ENCODE measurements at places on chromosomes 13 and 19. TPM values are rescaled to one million over a fixed set of nuclear protein-coding genes. Genes with fewer than 3 reads are reported as not detected.

- DNase-seq, result no peak
Measured at GRCh38 chr13:72805676-72806346, 23.9 kb downstream of the PIBF1 start.

DNA sequence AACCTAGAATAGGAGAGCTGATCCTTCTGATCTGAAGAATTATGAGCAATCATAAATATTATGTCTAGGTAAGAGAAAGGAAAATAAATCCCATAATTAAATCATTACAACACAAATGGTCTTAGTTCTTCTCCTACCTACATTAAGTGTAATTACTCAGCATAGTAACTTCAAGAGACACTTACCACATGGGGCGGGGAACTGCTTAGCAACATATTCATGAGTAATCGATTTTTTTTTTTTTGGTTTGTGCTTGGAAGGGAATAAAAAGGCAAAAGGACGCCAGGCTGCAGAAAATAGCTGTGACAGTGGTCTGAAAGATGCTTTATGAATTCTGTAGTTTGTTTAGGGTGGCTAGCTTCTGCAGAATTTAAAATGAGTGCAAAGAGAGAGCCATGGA, 103.3 kb upstream of the HTR2A start:
- no peak for DNase-seq

DNA sequence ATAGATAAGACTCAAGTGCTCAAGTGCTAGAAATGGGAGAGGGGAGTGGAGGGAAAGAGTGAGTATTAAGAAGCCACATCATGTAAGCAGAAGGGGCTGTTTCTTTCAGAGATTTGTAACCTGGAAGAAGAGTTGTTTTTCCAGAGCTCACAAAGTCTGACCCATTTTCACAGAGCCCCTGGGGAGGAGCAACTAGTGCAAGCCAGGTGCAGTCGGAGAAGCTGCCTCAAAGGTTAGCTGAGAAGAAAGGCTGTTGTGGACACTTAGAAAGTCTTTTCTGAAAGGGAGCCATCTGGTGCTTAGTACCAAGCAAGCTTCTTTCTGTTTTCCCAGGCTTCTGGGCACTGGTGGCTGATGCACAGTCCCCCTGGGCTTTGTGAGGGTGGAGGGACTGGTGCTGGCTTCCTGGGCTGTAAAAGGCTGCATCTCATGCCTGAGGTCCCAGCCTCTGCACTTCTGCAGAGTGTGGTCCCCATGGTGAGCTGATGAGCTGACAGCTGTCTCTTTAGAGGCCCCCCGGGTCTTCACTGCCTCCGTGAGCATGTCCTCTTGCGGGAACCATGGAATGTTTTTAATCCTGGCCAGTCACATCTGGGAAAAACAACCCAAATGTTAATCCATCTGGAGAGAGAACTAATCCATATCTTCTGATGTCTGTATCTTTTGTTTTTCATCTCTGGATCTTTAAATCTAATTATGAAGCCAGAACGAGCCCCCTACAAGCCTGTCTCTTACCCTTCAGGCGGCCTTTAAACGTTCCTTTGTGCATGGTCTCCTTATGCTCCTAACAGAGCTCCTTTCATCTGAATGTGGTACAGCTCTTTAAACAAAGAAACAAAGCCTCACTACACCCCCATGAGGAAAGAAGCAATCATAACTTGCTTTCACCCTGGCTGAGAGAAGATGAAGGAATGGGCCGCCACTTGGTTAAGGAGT, 40.2 kb downstream of the OLFM4 start:
- DNase-seq, result no peak

HCST gene
- 1.6 TPM for total RNA-seq

CEACAM5 gene
- not detected for total RNA-seq

- DNase-seq, result no peak
Measured at GRCh38 chr13:37383856-37384370, 214.7 kb downstream of the POSTN start.

SIGLECL1 gene
- total RNA-seq, result not detected

DNA sequence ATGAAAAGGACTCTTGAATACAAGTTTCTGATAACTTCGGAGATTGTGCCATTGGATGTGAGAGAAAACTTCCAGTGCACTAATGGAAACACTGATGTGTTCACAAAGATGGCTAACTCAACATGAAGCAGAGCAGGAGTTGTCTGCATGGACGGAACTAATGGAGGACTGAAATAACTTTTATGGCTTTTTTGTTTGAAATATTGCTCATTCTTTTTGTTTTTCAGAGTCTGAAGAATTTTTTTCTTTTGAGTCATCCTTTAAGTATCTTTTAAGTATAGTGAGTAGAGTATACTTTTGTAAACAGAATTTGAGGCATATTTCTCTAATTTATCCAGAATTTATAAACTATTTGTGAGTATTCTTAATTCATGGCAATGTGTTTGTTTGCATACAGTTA, 25.7 kb downstream of the CRYL1 start:
- DNase-seq, result no peak

TGFB1 gene
- total RNA-seq, result 5.5 TPM

- DNase-seq, result no peak
Measured at GRCh38 chr19:55648585-55649267, 714 bp downstream of the CCDC106 start.

ONECUT3 gene
- total RNA-seq, result 41.9 TPM

GRCh38 chr19:42003506-42004294, 9.7 kb upstream of the ATP1A3 start:
- DNase-seq, result no peak

GRCh38 chr13:37534181-37534580, 64.4 kb downstream of the POSTN start:
- DNase-seq, result no peak

DNA sequence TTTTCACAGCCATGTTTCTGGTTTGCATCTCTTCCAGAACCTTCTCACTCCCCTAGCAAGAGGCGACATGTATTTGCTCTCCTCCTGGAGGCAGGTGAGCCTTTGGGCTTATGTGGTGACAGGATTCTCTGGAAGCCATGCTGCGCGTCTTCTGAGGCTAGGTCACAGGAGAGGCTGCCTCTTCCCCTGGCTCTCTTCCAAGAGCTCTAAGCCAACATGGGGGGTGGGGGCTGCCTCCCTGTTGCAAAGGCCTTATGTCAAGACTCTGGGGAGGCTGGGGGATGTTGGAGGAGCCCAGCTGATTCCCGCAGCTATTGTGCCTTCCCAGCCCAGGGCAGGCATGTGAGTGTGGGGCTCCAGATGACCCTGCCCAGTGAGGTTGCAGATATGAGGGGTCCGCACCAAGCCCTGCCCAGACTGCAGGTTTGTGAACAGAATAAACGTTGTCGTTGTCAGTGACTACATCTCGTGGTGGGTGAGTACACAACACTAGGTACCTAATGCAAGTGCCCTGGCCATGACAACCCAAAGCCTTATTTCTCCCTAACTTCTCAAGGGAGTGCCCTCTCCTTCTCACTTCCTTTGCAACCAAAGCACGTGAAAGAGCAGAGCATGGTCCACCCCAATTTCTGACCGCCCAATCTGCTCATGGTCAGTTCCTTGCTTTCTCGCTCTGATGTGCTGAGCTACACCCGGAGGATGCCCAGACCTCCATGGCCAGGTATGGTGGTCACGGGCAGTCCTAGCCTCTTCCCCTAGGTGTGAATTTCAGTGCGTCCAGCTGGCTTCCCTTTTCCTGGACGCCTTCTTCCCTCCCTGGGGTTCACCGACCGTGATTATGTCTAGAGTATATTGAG, 44.9 kb downstream of the TEX29 start:
- no peak for DNase-seq

- DNase-seq, result no peak
Measured at GRCh38 chr13:21014502-21015170, 46.8 kb downstream of the LATS2 start.

DNA sequence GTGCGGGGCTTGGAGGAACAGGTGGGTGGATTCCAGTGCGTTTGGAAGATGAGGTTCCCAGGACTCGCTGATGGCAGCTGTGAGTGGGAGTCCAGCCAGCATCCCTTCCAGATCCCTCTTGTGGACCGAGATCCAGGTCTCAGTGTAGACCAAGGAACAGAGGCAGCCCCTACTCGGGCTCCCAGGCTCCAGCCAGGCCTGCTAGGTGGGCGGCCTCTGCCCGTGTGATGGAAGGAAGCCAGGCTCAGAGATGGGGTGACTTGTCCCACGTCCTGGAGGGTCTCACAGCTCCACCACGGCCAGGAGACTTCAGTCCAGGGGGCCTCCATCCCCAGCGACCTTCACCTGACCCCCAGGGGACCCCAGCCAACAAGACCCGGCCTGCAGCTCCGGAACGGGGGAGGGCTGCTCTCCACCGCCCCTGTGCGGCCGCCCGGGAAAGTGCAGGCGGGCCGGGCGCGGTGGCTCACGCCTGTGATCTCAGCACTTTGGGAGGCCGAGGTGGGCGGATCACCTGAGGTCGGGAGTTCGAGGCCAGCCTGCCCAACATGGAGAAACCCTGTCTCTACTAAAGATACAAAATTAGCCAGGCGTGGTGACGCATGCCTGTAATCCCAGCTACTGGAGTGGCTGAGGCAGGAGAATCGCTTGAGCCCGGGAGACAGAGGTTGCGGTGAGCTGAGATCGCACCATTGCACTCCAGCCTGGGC, 729 bp upstream of the MADCAM1 start:
- DNase-seq, result peak; percentile 59

DIRAS1 gene
- 8.6 TPM for total RNA-seq

DNA sequence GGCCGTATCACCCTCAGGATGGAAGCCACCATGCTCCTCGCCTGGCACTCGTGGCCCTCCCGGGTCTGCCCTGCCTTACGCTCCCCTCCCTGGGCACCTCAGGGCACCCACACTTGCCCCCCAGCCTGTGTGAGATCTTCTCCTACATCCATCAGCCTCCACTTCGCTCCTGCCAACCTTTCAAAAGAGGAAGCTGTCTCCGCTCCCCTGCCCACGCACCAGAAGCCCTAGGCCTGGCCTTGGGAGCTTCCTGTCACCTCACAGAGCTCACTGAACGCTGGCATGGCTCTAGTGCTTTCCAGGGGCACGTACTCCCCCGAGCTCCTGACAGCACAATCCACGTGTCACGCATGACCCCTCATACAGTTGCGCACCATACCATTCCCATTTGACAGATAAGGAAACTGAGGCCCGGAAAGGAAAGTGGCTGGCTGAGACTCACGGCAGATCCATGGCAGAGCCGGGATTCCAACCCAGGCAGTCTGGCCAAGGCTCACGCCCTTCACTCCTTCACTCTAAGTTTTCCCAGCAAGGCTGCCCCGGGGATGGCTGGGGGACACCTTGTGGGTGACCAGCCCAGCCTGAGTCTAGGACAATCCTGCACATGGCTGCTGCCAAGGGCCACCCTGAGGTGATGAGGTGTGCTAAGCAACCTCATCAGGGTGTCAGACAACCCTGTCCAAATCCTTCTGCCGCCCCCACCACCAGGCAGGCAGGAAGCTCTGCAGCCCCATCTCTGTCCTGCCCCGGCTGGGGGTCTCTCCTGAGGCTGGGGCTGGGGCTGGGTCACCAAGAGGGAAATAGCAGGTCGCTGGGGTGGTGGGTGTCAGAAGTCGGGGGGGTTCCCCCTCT, 19.3 kb downstream of the PPP1R12C start:
- DNase-seq, result no peak

KIR2DL4 gene
- not detected for total RNA-seq

FPR3 gene
- not detected for total RNA-seq

DNA sequence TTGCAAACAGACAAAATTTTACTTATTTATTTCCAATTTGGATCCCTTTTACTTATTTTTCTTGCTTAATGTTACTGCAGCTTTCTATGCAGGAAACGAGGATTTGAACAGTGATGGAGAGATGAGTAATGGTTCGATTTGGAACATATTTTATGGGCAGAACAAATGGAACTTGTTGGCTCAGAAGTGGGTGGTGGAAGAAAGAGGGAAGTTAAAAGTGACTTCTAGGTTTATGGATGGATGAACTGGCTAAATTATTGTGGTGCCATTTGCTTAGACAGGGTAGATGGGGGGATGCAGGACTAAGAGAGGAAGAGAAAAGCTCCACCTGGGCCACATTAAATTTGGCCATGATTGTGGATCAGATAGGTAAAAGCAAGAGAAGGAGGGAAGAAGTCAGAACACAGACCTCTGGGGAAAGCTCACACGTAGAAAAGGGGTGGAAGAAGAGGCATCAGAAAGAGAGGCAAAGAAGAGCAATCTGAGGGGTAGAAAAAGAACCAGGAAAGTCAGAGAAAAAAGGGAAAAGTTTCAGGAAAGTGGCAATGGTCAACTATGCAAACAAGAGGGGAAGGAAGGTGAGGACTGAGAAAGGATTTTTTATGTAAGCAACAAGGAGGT, 768 bp upstream of the CYSLTR2 start:
- DNase-seq, result no peak

DHDH gene
- total RNA-seq, result 1.8 TPM

GRCh38 chr13:46810440-46810839, 13.5 kb upstream of the ESD start:
- no peak for DNase-seq

DNA sequence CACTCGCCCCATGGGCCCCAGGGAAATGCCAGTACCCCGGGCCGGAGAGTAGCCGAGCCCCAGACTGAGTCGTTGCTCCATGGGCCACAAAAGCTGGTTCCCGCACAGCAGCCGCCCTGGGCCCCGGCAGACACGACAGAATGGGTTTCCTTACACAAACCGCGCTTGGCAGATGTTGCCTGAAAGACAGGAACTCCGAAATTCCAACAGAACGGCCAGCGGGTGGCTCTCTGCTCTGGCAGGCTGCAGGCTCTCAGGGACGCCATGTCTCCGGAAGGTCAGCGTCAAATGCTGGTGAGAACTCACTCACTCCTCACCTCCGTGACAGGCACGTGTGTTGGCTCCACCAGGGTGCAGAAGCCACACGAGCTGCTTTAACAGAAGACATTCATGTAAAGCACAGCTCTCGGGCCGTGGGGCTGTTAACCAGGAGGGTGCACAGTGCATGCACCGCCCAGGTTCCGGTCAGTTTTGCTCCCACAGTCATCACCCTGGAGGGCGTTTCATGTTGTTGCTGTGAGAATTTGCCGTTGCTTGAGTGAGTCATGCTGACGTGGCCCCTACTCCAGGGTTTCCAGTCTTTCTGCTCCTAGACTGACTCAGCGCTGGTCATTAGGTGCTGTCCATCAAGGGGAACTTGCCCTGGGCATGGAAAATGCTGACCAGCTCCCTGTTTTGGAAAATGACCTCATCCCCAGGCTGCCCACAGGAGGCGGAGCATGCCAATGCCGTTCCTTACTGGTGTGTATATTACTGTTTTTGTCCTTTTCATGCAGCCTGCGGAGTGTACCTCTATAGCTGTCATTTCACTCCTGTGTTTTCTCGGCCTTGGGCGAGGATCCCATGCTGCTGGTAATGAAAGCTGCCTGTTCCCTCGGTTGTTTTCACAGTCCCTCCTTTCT, 44.8 kb downstream of the ANKRD10 start:
- no peak for DNase-seq

SHISA2 gene
- total RNA-seq, result 15.2 TPM

DNA sequence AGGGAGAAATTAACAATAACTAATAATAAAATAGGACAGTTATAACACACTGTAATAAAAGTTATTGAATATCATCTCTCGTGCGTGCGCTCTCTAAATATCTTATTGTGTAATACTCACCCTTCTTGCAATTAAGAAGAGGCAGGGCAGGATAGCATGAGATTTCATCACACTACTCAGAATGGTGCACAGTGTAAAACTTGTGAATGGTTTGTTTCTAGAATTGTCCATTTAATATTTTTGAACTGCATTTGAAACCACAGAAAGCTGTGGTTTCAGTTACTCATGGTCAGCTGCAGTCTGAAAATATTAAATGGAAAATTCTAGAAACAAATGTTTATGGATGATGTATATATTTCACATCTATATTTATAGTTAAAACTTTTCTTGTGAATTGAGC, 161.1 kb downstream of the DCT start:
- no peak for DNase-seq

- no peak for DNase-seq
Measured at GRCh38 chr13:84646957-84647356, 764.7 kb upstream of the SLITRK1 start.

All from progenitor cell of endocrine pancreas (in vitro differentiated cells).